Hepatocyte (in vitro differentiated cells): ENCODE measurements at places on chromosomes 1 and 21. TPM values are rescaled to one million over a fixed set of nuclear protein-coding genes. Genes with fewer than 3 reads are reported as not detected.

DNA sequence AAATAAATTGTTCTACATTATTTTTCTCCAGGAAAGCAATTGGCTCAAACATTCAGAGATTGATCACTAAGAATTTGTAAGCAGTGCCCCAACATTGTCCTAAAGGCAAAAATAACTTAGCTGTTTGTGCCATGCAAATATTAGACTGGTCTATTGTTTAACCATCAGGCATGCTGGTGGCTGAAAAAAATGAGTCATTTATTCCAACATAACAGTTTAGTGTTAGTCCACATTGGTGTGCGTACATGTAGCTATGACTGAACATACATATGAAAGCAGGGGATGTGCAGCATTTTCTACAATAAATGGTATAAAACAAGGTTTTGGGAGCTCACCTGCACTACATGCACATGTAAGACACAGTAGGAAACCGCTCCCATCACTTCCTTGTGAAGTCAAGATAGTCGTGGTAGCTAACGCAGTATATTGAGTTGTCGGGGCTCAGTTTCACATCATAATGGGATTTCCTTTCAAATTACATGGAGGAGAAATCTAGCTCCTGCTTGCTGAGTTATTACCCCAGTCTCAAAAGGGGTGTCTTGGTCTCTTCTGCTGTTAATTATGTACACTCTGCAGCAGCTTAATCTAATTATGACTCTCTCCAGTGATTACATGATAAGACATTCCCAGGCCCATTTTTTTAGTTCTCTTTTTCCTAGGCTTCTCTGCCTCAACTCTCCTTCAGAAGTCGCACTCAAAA is 199.4 kb downstream of the LYPLAL1 start:
- DNase-seq = no peak
- no peaks in the 10 kb centered on the region for H3K27me3 ChIP-seq
- no peak overlapping the region for H3K27ac ChIP-seq
- no peaks in the 10 kb centered on the region for H3K36me3 ChIP-seq

DNA sequence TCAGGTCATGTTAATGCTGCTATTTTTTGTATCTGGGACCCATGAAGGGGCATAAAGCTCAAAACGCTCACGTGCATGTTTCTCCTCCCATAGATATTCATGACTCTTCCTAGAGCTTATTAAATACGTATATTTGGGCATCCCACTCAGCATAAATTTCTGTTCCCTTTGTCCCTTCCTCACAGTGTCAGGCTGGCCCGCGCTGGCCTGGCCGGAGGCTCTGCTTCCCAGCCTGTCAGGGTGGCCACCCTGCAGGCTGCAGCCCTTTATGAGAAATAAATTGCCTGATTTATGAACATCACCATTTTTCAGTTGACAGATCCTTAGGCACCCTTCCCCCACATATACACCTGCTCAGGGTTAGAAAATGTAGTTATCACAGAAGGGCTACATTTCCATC is 44.0 kb upstream of the NTPCR start:
- H3K27me3 ChIP-seq = no peaks in the 10 kb centered on the region
- H3K4me1 ChIP-seq = peaks cover 10% of the 10 kb centered on the region

DNA sequence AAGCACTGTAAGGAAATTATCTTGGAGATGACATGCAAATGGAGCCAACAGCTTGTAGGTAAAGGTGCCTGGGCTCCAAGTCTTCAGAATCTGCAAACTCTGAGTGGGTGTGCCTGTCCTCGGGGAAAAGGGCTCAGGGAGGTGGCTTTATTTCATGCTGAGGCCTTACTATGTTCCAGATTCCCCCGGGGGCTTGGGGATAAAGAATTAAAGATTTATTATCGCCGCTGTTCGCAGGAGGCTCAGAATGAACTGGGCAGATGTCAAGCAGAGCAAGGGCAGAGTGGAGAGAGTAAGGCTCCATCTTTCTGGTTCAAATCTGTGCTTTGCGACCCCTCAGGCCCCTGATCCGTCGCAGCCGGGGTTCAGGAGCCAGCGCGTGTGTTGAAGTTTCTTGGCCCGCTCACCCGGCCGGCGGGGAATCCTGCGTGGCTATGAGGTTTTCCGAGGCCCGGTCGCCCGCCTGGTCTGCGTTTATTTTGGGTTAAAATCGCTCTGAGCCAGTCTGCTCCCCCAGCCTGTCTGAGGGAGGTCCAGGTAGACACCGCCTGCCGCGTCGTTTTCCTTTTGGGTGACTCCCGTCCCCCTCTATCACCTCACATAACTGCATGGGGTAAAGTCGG is 19.5 kb downstream of the RHOU start:
- no peak overlapping the region for H3K4me3 ChIP-seq
- peaks cover 16% of the 10 kb centered on the region for H3K4me1 ChIP-seq
- H3K27me3 ChIP-seq = no peaks in the 10 kb centered on the region
- H3K27ac ChIP-seq = no peak overlapping the region
- DNase-seq = no peak
- H3K36me3 ChIP-seq = no peaks in the 10 kb centered on the region

DNA sequence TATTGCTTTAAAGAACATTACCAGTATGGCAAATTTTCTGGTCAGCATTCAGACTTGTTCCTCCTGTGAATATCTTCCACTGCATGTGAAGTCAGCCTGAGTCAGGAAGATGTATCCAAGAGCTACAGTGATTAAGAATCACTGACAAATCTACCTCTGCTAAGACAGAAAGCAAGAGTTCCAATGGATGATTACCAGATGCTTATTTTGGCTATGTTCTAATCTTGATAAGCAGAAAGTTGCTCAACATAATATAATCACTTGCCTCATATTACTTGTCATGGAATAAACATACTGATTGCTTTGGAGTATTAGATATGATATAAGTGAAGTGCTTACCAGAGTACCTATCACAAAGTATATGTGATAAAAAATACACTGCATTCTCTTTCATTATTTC is 738.1 kb downstream of the ADGRL2 start:
- DNase-seq = no peak
- H3K27ac ChIP-seq = no peak overlapping the region
- no peaks in the 10 kb centered on the region for H3K4me1 ChIP-seq
- no peaks in the 10 kb centered on the region for H3K36me3 ChIP-seq
- no peaks in the 10 kb centered on the region for H3K27me3 ChIP-seq

GRCh38 chr1:87428367-87428766 is 99.7 kb downstream of the LMO4 start:
- DNase-seq = no peak
- no peaks in the 10 kb centered on the region for H3K4me1 ChIP-seq
- no peak overlapping the region for H3K4me3 ChIP-seq
- no peaks in the 10 kb centered on the region for H3K36me3 ChIP-seq

- H3K36me3 ChIP-seq = no peaks in the 10 kb centered on the region
- peaks cover 3% of the 10 kb centered on the region for H3K4me1 ChIP-seq
- no peak overlapping the region for H3K27ac ChIP-seq
- H3K4me3 ChIP-seq = no peak overlapping the region
- no peak for DNase-seq
- no peaks in the 10 kb centered on the region for H3K27me3 ChIP-seq
Observed at GRCh38 chr1:63728611-63729226, 45.1 kb upstream of the ROR1 start.

GRCh38 chr1:61287734-61288133 is 205.4 kb downstream of the NFIA start:
- H3K27ac ChIP-seq = no peak overlapping the region
- H3K27me3 ChIP-seq = no peaks in the 10 kb centered on the region
- no peaks in the 10 kb centered on the region for H3K4me1 ChIP-seq
- H3K4me3 ChIP-seq = no peak overlapping the region

DNA sequence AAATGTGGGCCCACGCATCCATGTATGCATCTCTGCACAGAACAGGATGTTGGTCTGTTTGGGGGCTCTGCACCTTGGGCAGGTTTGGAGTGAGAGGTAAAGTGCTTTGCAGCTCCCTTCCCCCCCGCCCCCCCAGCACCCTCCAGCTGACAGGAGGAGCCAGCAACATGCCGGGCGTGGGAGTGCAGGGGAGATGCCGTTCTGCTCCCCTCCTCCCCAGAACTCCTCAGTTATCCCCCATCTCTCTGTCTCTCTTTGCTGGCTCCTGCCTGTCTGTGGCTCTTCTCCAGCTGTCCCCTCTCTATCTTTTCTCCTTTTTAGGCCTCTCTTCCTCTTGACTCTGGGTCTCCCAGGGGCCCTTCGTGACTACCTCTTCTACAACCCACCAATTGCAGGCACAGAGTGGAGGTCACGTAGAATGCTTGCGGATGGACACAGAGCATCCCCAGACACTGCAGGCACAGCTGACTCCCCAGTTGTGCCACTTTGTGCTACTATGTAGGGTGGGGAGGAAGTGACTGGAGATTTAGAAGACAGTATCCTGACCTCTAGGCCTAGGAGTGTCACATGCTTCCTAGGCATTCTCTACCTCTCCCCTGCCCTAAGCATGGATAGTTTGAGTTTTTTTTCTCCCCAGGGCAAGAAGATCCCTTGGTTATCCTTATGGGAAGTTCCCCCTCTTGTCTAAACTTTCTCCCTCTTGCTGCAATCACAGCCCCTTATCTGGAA is 1.7 kb upstream of the RORC start:
- no peak overlapping the region for H3K4me3 ChIP-seq
- peaks cover 1% of the 10 kb centered on the region for H3K4me1 ChIP-seq
- no peak for DNase-seq
- no peaks in the 10 kb centered on the region for H3K36me3 ChIP-seq
- no peak overlapping the region for H3K27ac ChIP-seq
- H3K27me3 ChIP-seq = peaks cover 9% of the 10 kb centered on the region

- no peak overlapping the region for H3K4me3 ChIP-seq
- H3K27me3 ChIP-seq = no peaks in the 10 kb centered on the region
- H3K4me1 ChIP-seq = peaks cover 25% of the 10 kb centered on the region
- no peak overlapping the region for H3K27ac ChIP-seq
- no peaks in the 10 kb centered on the region for H3K36me3 ChIP-seq
Observed at GRCh38 chr1:27135541-27136235, 19.2 kb downstream of the SLC9A1 start.

DNA sequence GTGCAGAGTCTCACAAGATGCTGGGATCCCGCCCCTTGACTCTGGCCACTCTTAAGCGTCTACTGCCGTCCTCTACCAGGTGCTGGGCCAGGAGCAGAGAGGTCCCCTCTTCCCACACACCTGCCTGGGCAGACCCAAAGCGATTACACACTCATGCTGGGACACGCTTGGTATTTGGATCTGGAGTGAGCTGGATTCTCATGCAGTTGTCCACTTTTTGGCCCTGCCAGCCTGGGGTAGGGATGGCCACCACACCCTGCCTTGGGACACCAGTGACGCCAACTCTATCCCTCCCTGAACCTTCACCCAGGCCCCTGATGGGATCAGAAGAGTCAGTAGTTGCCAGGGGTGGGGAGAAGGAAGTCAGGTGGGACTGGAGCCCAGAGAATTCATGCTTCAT is 28.6 kb downstream of the ITPKB start:
- no peak for DNase-seq
- no peak overlapping the region for H3K27ac ChIP-seq
- no peak overlapping the region for H3K4me3 ChIP-seq
- no peaks in the 10 kb centered on the region for H3K36me3 ChIP-seq
- no peaks in the 10 kb centered on the region for H3K27me3 ChIP-seq

- peaks cover 27% of the 10 kb centered on the region for H3K4me1 ChIP-seq
- peak overlapping the region; percentile 98 for H3K27ac ChIP-seq
- H3K4me3 ChIP-seq = peak overlapping the region; percentile 95
- no peaks in the 10 kb centered on the region for H3K27me3 ChIP-seq
- peak; percentile 39 for DNase-seq
Observed at GRCh38 chr1:113931451-113931851, 2.3 kb downstream of the HIPK1 start.

DNA sequence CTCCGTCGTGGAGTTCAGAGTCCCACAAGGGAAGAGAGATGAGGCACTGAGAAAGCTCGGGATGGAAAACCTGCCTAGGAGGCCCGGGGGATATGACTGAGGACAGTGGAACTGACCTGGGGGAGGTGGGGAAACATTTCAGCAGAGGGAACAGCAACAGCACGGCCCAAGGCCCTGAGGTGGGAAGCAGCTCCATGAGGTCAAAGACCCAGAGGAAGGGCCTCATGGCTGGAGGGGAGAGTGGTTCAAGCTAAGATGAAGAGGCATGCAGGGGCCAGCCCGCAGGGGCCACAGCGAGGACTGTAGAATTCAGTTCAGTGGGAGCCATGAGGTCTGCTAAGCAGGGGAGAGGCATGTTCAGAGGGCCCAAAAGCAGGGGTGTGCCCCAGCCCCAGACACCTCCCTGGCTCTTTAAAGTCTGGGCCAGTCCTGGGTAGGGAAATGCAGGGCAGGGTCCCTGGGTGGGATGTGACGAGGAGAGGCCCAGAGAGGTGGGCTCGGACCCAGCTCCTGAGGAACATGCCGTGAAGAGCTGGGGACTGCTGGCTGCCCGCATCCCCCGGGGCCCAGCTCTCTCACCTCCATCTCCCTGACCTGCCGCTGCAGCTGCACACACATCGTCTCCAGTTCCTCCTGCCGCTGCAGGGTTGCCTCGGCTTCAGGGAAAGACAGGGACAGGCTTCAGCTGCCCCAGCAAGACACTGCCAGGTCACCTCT is 9.9 kb downstream of the UBXN11 start:
- no peak for DNase-seq
- H3K4me1 ChIP-seq = no peaks in the 10 kb centered on the region
- no peaks in the 10 kb centered on the region for H3K36me3 ChIP-seq
- H3K27ac ChIP-seq = no peak overlapping the region

GRCh38 chr1:165328136-165328535 is 28.4 kb downstream of the LMX1A start:
- no peak overlapping the region for H3K4me3 ChIP-seq
- no peaks in the 10 kb centered on the region for H3K27me3 ChIP-seq
- no peak for DNase-seq

DNA sequence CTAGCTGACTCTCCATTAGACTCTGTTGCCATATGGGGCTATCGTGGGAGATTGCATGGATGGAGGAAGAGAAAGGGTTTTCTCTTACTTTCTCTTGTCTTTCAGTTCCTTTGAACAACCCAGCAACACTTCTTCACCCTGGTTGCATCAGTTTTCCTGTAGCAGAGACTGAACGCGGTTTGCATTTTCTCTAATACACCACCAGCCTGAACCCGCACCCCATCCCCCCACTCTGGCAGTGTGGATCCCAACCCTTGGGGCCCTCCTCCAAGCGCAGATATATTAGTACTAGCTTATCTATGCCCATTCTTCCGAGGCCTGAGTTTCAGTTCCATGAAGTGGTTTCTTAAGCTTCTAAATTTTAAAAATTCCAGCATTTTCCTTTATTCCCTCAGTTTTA is 12.6 kb downstream of the DR1 start:
- no peak overlapping the region for H3K4me3 ChIP-seq
- no peaks in the 10 kb centered on the region for H3K4me1 ChIP-seq
- DNase-seq = no peak
- no peaks in the 10 kb centered on the region for H3K36me3 ChIP-seq

- DNase-seq = no peak
- no peaks in the 10 kb centered on the region for H3K27me3 ChIP-seq
- H3K4me1 ChIP-seq = no peaks in the 10 kb centered on the region
- H3K4me3 ChIP-seq = no peak overlapping the region
Observed at GRCh38 chr1:200963076-200963475, 60.4 kb downstream of the KIF21B start.

Gene DMBX1
- not detected in 2 replicates for total RNA-seq

Gene SLAMF9
- total RNA-seq = not detected in 2 replicates

Gene PAPPA2
- 2.6 and 2.9 TPM in 2 replicates for total RNA-seq

Gene OLFM3
- 6.2 TPM in 2 replicates for total RNA-seq

Gene ACP6
- total RNA-seq = 14.2 and 16.8 TPM in 2 replicates

Gene THEM5
- not detected in 2 replicates for total RNA-seq

Gene OR2T11
- total RNA-seq = not detected in 2 replicates

Gene RSPO1
- 0.83 and 0.88 TPM in 2 replicates for total RNA-seq
